Cortex of kidney (tissue), 1 donor: ENCODE measurements at places on chromosomes 4 and X.

GRCh38 chr4:141220271-141220670 lies 424 bp upstream of the ZNF330 start:
- DNase-seq, result no peak

GRCh38 chr4:16104520-16104919 lies 20.7 kb upstream of the PROM1 start:
- no peak for DNase-seq

GRCh38 chr4:7153711-7154110 lies 38.6 kb upstream of the SORCS2 start:
- DNase-seq, result no peak

- no peak for DNase-seq
Observed at GRCh38 chr4:38948551-38948950, 80.9 kb downstream of the FAM114A1 start.

GRCh38 chrX:74490247-74490646 lies 69.0 kb downstream of the SLC16A2 start:
- DNase-seq, result no peak

DNA sequence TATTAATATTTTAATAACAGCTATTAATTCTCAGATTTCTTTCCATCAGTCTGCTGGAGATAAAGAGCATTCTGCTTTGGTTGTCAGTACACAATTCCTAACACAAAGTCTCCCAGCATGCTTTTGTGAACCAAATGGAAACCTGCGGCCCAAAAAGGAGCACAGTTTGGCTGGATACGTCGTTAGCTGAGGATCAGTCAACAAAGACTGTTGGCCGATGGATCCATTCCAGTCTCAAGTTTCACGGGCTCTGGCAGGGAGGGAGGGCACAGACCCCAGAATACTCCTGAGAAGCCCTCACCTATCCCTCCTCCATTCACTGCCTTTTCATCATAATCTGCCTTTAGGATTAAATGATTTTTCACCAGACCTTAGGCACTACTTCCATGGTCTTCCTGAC lies 26.3 kb upstream of the PRSS48 start:
- no peak for DNase-seq

DNA sequence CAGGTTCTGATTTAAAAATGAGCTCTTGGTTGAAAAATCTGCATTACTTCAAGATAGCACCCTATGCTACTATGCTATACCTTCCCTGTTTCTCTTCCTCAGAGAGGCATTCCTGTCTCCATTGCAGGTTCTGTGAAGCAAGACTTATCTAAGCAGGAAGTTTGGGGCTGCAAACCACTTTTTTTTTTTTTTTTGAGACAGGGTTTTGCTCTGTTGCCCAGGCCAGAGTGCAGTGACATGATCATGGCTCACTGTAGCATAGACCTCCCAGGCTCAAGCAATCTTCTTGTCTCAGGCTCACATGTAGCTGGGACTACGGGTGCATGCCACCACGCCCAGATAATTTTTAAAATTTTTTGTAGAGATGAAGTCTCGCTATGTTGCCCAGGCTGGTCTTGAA lies 4.0 kb upstream of the CCNG2 start:
- DNase-seq, result no peak

DNA sequence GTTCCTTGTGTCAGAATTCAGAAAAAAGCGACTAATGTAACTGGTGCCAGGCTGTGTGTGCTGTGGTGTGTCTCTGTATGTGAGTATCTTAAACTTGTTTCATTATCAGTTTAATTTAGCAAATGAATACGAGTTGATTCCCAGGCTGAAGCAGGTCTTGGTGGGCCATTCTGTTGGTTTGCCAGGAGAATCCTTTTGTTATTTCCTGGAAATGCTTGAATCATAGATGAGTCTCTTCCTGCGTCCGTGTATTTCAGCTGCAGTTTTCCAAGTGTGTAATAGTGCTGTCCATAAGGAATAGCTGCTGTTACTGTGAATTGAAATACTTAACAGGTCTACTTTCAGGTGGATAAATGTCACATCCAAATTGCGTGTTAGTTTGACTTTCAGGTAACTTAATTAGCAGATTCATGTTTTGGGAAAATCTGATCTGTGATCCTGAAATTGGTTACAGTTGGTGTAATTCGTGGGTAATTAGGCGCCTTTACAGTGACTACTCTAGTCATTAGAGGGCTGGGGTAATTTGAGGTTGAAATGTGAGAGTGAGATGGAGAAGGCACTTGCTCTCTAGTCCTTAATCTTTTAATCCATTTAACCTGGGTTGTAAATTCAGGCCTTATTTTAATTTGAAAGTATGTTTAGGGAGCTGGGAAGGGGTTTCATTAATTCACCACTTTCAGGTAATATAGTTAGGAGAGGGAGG lies 23.8 kb downstream of the TMEM131L start:
- DNase-seq, result no peak

GRCh38 chrX:23435108-23435507 lies 100.5 kb downstream of the PTCHD1 start:
- no peak for DNase-seq

DNA sequence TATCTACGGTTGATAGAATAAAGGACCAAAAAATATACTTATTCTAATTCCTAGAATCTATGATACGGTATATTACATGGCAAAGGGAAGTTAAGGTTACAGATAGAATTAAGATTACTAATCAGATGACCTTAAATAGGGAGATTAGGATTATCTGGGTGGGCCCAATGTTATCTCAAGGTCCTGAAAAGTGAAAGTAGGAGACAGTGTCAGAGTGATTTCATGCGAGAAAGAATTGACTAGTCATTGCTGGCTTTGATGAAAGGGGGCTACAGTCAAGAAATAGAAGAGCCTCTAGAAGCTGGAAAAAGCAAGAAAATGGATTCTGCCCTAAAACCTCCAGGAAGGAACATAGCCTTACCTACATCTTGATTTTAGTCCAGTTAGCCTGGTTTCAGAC lies 176.9 kb upstream of the PPP1R2C start:
- no peak for DNase-seq

- no peak for DNase-seq
Observed at GRCh38 chrX:38514016-38514854, 47.1 kb upstream of the TSPAN7 start.

GRCh38 chr4:169660929-169661328 lies 40.6 kb downstream of the CLCN3 start:
- no peak for DNase-seq

DNA sequence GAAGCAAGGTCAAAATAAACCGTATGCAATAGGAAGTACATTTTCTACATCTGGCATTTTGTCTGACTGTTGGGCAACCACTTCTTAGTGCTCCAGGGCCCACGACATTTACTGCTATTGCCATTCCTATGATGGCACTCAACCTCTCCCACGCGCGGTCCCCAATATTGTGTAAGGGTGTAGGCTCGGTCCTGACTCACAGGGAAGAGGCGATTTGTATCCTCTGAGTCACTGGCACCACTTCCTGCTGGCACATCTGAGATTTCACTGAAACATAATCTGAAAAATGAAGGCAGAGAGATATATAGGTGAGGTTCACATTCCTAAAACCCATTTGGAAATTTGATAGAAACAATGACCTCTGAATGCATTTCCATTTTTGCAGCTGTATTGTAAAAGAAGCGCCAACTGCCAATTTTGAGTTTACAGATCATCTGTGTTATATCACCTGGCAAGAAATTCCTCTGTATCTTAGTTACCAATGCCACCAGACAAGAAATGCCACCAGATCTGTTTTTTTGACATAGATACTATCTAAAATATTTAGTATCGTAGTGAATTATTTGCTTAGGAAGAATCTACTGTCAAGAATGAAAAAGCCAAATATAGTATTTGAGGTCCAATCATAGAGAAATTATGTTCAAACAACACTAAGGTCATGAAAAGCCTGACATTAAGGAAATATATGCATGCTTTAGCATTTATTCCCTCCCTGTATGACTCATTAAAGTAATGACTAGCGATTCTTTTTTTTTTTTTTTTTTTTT lies 9.8 kb downstream of the EREG start:
- no peak for DNase-seq

- DNase-seq, result no peak
Observed at GRCh38 chrX:139077281-139078250, 366.0 kb upstream of the FGF13 start.

- DNase-seq, result no peak
Observed at GRCh38 chr4:173039617-173040577, 128.7 kb upstream of the GALNT7 start.

- no peak for DNase-seq
Observed at GRCh38 chr4:156558373-156559025, 413.1 kb downstream of the PDGFC start.

DNA sequence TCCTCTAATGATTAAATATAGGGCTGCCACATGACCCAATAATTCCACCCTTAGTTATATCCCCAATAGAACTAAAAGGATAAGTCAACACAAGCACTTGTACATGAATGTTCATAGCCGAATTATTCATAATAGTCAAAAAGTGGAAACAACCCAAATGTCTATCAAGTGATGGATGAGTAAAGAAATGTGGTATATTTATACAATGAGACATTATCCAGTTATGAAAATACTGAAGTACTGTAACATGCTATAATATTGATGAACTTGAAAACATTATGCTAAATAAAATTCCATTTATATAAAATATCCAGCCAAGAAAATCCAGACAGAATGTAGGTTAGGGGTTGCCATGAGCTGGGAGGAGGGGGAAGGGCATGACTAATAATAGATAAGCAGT lies 436.7 kb upstream of the AADAT start:
- no peak for DNase-seq

GRCh38 chr4:56782019-56782418 lies 39.5 kb downstream of the SPINK2 start:
- no peak for DNase-seq
